ENCODE measurements at places on chromosomes 2 and 18.

- DNase-seq: no peak
Measured at GRCh38 chr2:196182439-196183171, 11.2 kb upstream of the STK17B start.

DNA sequence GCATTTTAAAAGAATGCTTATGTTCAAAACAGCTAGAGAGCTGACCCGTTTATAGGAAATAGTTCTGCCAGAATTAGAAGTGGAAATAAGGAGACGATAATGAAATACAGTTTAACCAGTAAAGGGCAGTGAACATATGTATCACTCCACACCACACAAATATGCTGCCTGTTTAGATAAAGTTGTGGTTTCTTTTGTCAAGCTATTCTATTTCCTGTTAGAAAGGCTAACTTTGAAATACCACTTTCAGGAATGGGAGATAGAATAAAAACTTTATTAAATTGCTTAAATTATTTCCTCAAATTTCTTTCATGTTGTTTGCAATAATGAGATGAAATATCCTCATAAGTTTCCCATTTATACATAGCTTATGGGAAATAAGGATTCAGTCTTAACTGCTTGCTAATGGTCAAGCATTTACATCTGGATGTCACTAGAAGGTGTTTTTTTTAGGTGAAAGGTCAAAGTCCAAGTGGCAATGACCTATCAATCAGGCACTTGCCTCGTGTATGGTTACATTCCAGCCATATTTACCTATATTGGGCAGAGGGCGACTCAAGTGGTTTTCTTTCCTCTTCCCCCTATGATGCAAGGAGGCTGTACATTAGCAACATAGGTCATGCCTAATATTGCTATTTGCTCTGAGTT, 148.9 kb downstream of the ZEB2 start:
- peak; percentile 55 for DNase-seq

DNA sequence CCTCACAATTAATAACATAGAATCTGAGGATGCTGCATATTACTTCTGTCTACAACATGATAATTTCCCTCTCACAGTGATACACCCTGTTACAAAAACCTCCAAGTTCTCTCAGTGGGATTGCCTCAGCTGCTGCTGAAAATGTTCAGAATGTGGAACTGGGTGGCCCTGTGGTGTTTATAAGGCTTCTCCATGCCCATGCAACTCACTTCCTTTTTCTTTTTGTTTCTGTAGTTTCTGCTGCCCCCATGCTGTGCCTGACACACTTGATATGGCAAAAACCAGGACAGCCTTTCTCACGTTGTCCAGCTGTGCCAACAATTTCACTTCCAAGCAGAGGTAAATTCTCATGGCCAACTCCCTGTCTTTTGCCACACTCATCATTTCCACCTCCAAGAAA, 206.2 kb downstream of the RPIA start:
- DNase-seq: no peak

GRCh38 chr2:177989029-177989885, 83.3 kb downstream of the PDE11A start:
- DNase-seq: peak; percentile 86

DNA sequence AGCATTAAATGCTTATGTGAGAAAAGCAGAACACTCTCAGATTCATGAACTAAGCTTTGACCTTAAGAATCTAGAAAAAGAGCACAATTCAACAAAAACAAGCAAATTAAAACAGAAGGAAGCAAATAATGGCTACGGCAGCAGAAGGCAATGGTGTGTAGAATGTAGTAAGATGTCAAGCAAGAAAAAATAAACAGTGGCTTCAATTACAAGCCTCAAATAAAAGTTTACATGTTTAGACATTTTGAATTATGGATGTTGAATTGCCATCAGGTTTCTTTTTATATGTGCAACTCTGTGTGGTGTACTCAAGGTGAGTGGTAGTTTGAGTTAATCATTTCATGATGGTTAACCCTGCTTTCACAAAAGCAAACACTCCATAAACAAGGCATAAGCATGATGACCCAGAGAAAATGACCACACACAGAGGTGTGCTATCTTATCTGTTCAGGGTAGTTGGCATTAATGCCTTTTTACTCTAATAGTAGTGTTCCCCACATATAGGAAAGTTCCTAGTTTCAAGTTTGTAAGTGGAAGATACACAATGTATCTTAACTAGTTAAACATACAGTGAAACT, 207.1 kb downstream of the FIGN start:
- DNase-seq: no peak

- no peak for DNase-seq
Measured at GRCh38 chr2:238113611-238114010, 13.5 kb downstream of the ESPNL start.

DNA sequence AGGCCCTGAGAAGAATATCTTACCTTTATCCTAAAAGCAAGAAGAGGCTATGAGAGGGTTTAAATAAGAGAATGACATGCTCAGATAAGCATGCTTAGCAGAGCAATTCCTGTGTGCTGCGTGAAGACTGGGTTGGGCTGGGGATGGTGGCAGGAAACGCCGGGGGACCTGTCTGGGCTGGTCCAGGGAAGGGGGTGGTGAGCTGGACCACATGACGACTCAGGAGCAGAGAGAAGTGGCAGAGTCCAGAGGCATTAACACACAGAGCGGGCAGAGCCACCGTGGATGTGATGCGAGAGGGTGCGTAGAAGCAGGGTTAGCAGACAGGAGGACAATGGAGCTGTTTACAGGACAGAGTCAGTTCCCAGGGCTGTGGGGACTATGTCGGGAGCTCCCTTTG, 84.5 kb downstream of the ZBTB7C start:
- DNase-seq: no peak

DNA sequence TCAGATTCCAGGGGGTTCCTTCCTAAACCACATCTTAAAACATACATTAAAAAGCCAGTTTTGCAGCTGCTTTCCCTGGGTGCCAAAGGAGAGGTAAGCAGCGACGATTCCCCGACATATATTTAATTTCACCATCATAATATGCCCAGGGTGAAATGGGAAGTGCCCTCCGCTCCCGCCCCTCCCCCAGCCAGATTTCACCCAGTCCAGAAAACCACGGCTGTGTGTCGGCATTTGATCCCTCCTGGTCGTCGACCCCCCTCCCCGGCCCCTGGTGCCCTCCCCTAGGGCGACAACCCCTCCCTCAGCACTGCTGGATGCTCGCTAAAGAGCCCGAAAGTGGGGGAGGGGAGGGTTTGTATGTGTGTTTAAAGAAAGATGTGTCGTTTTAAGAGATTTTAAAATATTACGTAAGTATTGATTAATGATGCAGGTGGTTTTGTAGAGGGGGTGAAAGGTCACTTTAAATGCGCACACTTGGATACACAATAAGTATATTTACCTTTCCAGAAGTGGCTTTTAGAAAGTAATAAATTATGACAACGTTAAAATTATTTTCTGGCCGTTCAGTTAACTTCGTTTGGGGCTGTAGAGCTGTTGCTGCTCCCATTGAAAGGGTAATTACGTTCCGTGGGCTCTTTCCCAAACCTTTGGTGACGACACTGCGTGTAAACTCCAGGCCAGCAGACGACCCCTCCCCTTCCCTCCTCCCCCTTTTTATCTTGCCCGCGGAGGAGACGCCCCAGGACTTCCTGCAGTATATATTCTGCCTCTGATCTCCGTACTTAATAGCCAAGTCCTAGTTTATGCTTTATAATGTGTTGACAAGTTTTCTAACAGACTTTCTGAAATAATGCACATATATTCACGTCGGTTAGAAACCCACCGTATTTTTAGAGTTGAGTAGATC, 3.4 kb upstream of the BCL11A start:
- no peak for DNase-seq

DNA sequence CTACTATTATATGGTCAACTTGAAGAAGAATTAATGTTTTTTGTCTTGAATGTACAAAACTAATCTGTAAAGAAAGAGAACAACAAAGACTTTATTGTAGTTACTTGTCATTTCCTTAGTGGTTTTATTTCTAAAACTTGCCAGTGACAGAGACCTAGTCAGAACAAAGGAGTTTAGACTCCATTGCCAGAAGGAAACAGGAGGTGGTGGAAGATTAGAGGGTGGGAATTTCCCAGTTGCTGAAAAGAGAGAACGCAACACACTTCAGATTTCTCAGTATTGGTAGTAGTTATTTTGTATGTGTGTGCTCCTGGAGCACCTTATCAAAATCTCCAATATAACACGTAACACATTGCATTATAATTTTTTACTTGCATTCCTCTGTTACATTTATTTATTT, 81.4 kb downstream of the CDCA7 start:
- DNase-seq: no peak

- no peak for DNase-seq
Measured at GRCh38 chr18:58443671-58444070, 185.2 kb downstream of the ALPK2 start.

DNA sequence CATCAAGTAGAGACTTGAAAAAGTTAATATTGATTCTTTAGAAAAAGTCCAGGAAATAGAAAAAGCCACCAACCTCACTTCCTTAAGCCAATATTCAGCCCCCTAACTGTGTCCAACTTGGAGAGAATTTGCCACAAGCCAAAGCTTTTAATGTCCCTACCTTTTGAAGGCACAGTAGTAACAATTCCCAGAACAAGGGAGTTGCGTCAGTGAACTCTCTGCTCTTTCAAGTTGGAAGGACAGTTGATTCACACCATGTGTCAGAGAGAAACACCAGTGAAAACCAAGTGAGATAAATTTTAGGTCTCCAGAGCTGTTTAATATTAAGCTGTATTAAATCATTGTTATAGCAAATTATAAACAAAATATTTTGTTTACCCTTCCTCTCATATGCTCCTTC, 66.1 kb downstream of the EXOC6B start:
- no peak for DNase-seq

All from fibroblast of upper back skin (primary cell).